Natural killer cell (primary cell): ENCODE measurements at places on chromosomes 6 and 20. TPM values are rescaled to one million over a fixed set of nuclear protein-coding genes. Genes with fewer than 3 reads are reported as not detected.

GSTA3 gene
- not detected for total RNA-seq

PDRG1 gene
- 9.0 TPM for total RNA-seq

DNA sequence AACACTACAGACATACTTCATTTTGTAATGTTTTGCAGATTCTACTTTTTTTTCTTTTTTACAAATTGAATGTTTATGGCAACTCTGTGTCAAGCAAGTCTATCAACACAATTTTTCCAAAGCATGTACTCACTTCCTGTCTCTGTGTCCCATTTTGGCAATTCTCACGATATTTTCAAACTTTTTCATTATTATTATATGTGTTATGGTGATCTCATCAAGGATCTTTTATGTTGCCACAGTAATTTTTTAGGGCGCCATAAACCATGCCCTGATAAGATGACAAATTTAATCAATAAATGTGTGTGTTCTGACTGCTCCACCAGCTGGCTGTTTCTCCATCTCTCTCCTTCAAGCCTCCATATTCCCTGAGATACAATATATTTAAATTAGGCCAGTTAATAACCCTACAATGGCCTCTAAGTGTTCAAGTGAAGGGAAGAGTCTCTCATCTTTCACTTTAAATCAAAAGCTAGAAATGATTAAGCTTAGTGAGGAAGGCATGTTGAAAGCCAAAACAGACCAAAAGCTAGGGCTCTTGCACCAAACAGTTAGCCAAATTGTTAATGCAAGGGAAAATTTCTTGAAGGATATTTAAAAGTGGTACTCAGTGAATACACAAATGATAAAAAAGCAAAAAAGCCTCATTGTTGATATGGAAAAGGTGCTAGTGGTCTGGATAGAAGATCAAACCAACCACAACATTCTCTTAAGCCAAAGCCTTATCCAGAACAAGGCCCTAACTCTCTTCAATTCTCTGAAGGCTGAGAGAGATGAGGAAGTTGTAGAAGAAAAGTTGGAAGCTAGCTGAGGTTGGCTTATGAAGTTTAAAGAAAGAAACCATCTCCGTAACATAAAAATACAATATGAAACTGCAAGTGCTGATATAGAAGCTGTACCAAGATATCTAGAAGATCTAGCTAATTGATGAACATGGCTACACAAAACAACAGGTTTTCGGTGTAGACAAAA lies 194.4 kb upstream of the TAB2 start:
- no peaks in the 10 kb centered on the region for H3K36me3 ChIP-seq
- H3K4me1 ChIP-seq, result no peaks in the 10 kb centered on the region
- no peak for DNase-seq
- no peak overlapping the region for H3K4me3 ChIP-seq
- H3K27me3 ChIP-seq, result no peaks in the 10 kb centered on the region

DNA sequence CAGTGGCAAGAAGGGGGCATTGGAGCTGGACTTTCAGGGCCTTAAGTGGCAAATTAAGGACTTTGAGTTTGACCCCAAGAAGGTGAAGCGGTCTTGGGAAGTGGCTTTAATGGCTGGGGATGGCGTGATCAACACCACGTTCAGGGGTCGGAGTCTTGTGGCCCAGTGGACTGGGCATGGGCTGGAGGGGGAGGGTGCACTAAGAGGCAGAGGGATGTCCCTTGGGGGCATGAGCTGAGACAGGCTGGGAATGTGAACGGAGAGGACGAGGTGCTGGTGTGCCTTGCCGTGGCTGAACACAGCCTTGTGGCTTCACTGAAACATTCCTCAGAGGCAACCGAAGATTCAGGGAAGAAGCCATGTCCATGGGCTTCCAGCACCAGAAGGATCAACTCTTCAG lies 227.0 kb downstream of the SYNDIG1 start:
- H3K4me1 ChIP-seq, result no peaks in the 10 kb centered on the region
- no peak overlapping the region for H3K27ac ChIP-seq
- H3K36me3 ChIP-seq, result no peaks in the 10 kb centered on the region
- H3K4me3 ChIP-seq, result no peak overlapping the region

ID1 gene
- total RNA-seq, result 5.6 TPM

GRCh38 chr20:9490161-9490560 lies 24.2 kb upstream of the LAMP5 start:
- no peaks in the 10 kb centered on the region for H3K4me1 ChIP-seq
- no peaks in the 10 kb centered on the region for H3K27me3 ChIP-seq
- no peak for DNase-seq

DNA sequence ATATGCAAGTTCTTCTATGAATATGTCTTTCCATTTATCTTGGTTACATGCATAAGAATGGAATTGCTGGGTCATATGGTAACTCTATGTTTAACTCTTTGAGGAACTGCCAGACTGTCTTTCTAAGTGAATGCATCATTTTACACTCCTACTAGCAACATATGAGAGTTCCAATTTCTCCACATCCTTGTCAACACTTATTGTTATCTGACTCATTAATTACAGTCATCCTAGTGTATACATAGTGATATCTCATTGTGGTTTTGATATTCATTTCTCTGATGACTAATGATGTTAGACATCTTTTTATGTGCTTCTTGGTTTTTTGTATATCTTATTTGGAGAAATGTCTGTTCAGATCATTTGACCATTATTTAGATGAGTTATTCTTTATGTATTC lies 96.7 kb upstream of the LAMP5 start:
- H3K4me3 ChIP-seq, result no peak overlapping the region
- no peak overlapping the region for H3K27ac ChIP-seq
- H3K4me1 ChIP-seq, result no peaks in the 10 kb centered on the region
- no peaks in the 10 kb centered on the region for H3K36me3 ChIP-seq

DNA sequence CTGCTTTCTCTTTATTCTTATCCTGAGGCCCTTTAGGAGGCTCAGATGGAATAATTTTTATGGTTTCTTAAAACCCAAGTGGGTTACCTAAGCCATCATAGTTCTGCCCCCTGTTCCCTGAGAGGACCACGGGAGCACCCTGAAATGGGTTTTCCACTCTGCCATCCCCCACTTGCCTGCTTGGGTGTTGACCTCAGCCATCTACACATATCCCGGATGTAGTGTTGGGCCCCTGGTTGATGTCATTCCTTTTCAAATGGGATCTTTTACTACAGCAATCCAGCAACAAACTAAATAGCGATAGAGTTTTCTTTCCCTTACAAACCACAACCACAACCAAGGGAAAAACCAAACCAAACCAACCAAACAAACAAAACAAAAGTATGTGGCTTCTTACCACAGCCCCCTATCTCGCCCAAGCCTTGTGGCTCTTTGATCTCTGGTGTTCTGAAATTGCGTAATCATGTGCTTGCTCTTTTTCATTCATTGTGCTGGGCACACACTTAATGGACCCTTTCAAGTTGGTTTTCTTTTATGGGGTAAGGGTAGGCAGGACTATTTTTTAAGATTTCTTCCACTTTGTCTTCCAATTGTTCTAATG lies 154.9 kb downstream of the ESR1 start:
- no peak overlapping the region for H3K27ac ChIP-seq
- peaks cover 6% of the 10 kb centered on the region for H3K4me1 ChIP-seq
- H3K4me3 ChIP-seq, result no peak overlapping the region
- peaks cover 25% of the 10 kb centered on the region for H3K27me3 ChIP-seq

TGM3 gene
- not detected for total RNA-seq

HLA-DOB gene
- total RNA-seq, result 13.7 TPM
